ENCODE measurements at places on chromosomes 4 and X. TPM values are rescaled to one million over a fixed set of nuclear protein-coding genes. Genes with fewer than 3 reads are reported as not detected.
A peak's percentile ranks its signal among the peaks of the same experiment; 100 is the strongest.

- DNase-seq, result no peak
Measured at GRCh38 chr4:77354550-77354949, 197.5 kb downstream of the CCNG2 start.

- peak; percentile 84 for DNase-seq
Measured at GRCh38 chrX:40504801-40505605, 75.8 kb upstream of the ATP6AP2 start.

DNA sequence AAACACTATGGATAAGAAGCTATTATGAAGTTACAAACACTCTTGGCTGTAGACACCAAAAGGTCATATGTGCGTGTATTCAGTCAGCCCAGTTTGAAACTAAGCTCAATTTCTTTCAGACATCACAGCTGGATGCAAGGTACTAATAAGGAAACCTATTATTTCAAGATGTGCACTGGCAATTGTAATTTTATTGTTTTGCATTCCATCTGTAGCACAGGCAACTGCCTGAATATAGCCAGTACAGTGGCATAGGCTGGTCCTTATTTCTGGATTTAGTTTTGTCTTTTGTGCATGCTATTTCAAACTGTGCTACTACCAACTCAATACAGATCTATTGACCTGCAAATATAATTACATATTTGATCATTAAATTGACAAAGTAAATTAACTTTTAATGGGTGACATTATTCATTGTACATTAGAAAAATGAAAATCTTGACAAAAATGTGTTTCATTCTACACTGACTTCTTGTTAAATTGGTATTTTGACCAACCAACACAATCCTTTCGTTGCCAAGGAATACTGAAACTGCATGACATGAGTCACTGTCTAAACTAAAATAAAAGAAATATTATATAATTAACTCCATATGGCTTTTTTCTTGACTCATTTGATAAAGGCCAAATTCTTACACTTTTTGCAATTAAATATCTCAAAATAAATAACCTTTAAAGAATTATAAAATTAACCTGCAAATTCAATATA is 594.3 kb upstream of the ADGRL3 start:
- DNase-seq, result no peak

The HERC6 gene
- total RNA-seq, result 23.3 TPM

The HOPX gene
- total RNA-seq, result not detected

GRCh38 chr4:66572949-66573348 is 902.7 kb upstream of the EPHA5 start:
- DNase-seq, result no peak

The RHOH gene
- not detected for total RNA-seq

DNA sequence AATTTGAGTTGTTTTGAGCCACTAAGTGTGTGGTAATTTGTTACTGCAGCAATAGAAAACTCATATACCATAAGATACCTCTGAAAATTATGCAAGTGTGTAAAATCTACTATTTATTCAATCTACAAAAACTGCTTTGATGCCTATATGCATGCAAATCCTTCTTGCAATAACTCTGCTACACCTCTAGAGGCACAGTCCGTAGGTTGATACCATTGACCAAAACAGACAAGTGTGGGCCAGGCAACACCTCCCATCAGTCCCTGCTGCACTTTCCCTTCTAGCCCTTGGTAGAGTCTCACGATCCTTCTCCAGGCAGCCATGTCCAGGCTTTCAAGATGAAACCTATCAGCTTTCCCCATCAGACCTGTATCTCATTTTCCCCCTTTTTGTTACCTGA is 48.8 kb upstream of the FAM9A start:
- no peak for DNase-seq

GRCh38 chr4:39713691-39714090 is 15.8 kb downstream of the UBE2K start:
- no peak for DNase-seq

DNA sequence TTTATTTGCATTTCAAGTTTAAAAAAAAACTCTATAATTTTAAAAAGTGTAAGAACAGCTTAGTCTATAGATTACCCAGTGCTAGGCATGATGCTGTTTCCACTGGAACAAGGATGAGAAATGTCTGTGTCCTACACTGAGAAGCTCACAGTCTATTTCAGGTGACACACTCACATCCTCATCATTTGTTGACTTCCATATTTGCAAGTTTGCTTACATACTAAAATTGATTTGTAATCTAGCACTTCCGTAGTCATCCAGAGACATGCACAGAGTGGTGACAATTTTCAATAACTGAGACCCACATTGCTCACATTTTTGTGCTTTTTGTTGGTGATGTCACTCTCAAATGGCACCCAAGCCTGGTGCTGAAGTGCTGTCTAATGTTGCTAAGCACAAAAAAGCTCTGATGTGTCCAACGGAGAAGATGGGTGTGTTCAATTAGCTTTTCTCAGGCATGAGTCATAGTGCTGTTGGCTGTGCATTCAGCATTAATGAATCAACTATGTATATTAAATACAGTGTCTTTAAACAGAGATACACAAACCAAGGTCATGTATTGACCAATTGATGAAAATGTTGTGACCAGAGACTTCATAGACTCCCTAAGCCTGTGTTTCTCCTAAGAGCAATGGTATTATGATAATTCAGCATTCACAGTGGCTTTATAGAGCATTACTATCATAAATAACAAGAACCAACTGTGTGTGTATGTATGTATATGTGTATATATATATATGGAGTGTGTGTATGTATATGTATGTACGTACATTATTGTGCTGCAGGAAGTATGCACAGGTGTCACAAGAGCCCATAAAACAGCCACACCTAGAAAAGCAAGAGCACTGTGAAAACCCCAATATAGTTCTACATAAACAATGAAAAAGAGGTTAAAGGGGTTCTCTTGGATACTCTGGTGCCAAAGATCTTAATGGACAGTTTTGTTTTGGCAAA is 31.2 kb upstream of the VCX3B start:
- peak; percentile 10 for DNase-seq

- no peak for DNase-seq
Measured at GRCh38 chrX:129772796-129773431, 6.8 kb upstream of the SASH3 start.

The TMEM31 gene
- total RNA-seq, result not detected

The USP26 gene
- not detected for total RNA-seq

DNA sequence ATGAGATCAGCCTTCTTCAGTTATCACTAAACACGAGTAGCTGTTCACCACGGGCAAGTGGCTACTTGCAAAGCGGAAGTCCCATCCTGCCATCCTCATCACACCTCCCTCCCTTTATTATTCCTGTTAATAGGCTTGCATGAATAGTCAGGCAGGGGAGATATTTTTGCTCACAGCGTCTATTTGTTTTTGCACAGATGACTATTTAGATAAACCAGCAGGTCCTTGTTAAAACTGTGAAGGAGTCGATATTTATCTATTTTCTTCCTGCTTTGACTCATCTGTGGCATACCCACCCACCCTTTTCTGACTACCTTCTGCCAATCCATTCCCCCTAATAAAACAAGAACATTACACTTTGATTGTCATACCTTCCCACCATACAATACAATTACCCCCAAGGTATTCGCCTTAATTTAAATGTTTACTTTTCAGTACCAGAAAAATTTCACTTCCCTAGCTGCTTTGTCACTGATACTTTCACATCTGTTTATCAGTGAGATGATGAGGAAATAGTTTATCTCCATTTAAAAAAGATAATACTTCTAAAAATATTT is 96.6 kb upstream of the BANK1 start:
- DNase-seq, result no peak

GRCh38 chr4:14115106-14115505 is 487.6 kb upstream of the BOD1L1 start:
- no peak for DNase-seq

The DYNLT3 gene
- total RNA-seq, result 43.4 TPM

GRCh38 chr4:71833232-71833900 is 49.5 kb upstream of the GC start:
- DNase-seq, result no peak

The DSPP gene
- total RNA-seq, result not detected

DNA sequence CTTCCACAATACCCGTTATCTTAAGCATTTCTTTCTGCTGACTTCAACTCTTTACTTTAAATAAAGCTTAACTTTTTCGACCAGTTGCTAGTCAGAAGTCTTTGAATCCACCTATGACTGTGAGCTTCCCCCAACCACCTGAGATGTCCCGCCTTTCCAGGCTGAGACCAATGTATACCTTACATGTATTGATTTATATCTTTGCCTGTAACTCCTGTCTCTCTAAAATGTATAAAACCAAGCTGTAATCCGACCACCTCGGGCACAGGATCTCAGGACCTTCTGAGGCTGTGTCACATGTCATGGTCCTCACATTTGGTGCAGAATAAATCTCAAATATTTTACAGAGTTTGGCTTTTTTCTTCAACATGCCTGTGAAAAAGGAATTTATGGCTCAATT is 2.9 kb upstream of the TMEM164 start:
- no peak for DNase-seq
